ENCODE measurements at places on chromosomes 4 and X.

GRCh38 chrX:110409925-110410324, 51.3 kb downstream of the RTL9 start:
- ATAC-seq, result no peak

DNA sequence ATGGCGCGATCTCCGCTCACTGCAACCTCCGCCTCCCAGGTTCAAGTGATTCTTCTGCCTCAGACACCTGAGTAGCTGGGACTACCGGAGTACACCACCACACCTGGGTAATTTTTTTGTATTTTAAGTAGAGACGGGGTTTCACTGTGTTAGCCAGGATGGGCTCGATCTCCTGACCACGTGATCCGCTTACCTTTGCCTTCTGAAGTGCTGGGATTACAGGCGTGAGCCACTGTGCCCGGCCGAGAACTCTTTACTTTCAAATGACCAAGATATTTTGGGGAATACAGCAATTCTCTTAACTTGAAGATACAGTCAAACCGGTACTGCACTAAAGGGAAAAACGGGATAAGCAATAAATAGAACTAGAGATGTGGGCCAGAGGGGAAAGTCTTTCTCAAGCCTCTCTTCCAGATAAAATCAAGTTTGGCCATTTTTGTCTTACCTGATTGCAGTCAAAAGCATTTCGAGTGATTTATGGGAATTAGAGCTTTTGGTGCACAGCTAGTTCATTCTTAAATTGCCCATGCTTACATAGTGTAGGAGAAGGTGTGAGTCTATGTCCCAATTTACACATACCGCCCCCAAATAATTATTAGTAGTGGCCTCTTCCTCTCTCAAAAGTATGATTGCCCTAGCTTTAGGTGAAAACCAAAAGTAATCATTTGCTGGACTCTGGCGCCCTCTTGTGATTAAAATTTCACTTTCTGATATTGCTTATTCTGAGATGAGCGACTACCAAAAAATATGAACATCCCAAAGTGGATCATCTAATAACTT, 53.2 kb upstream of the ABCG2 start:
- peak; percentile 92 for ATAC-seq

- ATAC-seq, result no peak
These were observed 432.4 kb upstream of the NWD2 start for GRCh38 chr4:36812149-36812548.

DNA sequence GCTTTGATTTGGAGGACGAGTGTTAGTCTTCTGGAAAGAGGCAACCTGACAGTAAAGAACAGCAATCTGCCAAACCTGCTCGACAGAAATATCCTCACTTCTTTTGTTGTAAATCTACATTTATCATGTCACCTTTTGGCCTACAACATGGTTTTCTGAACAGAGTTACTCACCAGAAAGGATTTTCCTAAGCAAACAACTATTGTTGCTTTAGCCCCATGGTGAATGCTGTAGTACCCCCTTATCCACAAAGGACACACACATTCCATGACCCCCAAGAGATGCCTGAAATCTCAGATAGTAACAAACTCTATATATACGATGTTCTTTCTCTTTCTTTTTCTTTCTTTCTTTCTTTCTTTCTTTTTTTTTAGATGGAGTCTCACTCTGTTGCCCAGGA, 42.7 kb downstream of the TMEM150C start:
- no peak for ATAC-seq

- peak; percentile 77 for ATAC-seq
These were observed 521.1 kb downstream of the FSTL5 start for GRCh38 chr4:161642708-161643107.

- ATAC-seq, result no peak
These were observed 32.7 kb upstream of the PROM1 start for GRCh38 chr4:16116493-16116990.

DNA sequence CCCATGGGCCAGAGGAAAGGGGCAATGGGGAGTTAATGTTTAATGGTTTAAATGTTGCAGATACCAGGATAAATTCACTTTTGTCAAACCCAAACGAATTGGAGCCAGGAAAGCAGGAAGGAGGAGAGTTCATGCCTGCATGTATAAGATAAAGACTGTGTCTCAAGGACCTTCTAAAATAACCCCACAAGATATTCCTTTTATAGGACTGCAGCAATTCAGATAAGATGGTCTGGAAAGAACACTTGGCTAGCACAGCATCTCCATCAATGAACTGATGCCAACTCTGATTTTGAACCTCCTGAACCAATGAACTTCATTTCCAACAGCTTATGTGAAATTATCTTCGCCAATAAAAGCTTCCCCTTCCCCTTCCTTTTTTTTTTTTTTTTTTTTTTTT, 31.3 kb upstream of the LONRF3 start:
- ATAC-seq, result no peak

DNA sequence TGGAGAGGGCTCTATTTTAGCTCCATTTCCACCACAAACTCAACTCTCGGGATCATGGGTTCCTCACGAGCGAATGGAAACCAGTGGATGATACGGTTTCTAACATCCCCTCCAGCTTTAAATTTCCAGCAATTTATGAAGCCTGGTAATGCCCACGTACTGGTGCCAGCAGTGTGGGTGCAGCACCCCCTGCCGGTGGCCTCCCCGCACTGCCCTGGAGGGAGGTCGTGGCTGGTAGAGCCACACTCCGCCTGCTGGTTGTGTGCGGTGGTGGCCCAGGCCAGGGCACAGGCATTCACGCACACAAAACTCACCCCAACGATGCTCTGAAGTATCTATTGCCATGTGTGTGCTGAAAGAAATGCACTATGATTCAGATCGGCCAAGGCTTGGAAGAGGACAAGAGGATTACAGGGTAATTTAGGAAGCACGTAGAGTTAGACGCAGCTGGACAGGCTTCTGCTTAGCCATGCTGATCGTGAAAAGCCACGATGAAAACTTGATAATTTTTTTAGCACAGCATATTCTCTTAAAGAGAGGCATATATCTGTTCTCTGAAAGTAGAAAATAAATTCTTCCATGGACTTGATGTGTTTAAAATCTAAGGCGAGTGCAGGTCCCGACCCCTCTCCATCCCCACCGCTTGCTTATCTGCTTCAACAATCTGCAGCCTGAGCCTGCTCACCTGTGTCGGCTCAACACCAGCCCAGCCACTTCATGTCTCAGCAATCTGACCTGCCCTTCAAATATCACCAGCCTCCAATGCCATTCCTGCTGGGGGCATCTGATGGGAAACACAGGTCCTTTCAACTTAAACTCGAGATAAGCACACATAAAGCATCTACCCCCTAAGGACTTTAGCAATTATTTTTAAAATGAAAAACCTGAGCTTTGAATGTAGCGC, 59.1 kb downstream of the SCD5 start:
- ATAC-seq, result peak; percentile 96

DNA sequence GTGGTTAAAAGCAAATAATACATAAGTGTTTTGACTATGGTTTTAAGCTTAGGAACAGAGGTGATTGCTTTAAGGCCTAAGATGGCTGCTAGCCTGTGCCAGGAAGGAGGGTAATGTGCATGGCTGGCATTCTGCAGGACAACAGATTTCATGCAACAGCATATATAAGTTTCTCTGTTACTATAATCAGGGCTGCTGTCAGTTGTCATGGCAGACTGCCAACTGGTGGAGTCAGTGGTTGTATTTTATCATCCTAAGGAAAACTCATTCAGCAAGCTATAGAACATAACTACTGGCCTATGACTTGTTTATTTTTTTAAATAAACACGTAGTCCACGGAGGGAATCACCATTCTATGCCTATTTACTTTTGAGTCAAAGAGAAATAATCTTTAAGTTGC, 77.7 kb upstream of the DCAF8L1 start:
- ATAC-seq, result no peak

GRCh38 chr4:24655971-24656370, 71.6 kb upstream of the DHX15 start:
- no peak for ATAC-seq

GRCh38 chrX:11073381-11073780, 37.8 kb upstream of the HCCS start:
- no peak for ATAC-seq

- no peak for ATAC-seq
These were observed 232.5 kb upstream of the GPRIN3 start for GRCh38 chr4:89539797-89540711.

- peak; percentile 87 for ATAC-seq
These were observed at the start of gene NDST3 for GRCh38 chr4:118034053-118034785. Gene NDST3, plus strand, starts transcription at chr4:118034486. Its CDS starts 19,425 bp downstream, at chr4:118053911.

GRCh38 chr4:21962691-21963090, 14.1 kb upstream of the KCNIP4 start:
- ATAC-seq, result no peak

GRCh38 chrX:20197641-20198210, 56.1 kb upstream of the EIF1AX start:
- peak; percentile 43 for ATAC-seq

- peak; percentile 77 for ATAC-seq
These were observed 105.2 kb upstream of the NOCT start for GRCh38 chr4:138910195-138910913.

GRCh38 chrX:65586491-65586890, 51.9 kb upstream of the LAS1L start:
- ATAC-seq, result no peak

DNA sequence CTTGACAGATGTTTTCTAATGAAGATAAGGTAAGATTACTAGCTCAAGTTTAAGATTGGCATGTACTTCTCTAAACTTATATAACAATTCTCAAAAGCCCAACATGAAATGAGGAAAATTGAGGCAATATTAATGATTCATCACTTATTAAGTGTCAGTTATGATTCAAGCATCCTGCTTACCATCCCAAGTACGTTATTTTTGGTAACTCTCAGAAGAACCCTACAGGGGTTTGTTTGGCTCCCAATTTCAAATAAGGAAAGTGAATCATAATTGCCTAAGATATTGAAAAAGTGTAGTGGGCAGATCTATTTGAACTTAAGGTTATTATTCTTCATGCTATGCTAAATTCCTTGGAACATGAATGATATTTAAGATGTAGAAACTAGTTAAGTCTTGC, 387.9 kb upstream of the TENM3 start:
- no peak for ATAC-seq

- no peak for ATAC-seq
These were observed 501.1 kb downstream of the KCNIP4 start for GRCh38 chr4:21447301-21448054.

- no peak for ATAC-seq
These were observed 13.8 kb downstream of the MAGED2 start for GRCh38 chrX:54821310-54821709.

DNA sequence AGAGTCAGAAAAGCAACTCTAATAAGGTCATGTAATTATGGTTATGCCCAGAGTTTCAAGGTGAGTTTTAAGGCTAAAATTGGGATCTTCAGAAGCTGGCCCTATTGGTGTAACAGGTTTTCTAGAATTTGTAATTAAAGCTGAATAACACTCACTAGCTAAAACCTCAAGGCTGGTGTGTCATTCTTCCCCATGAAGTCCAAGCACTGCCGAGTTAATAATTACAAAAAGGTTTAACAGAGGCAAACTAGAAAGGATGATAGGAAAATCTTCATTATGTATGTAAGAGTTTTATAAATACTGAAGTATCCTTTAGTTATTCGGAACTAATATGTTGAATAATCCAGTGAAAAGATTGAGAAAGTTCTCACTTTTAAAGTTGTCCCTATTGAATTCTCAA, 34.3 kb downstream of the MXRA5 start:
- ATAC-seq, result no peak

DNA sequence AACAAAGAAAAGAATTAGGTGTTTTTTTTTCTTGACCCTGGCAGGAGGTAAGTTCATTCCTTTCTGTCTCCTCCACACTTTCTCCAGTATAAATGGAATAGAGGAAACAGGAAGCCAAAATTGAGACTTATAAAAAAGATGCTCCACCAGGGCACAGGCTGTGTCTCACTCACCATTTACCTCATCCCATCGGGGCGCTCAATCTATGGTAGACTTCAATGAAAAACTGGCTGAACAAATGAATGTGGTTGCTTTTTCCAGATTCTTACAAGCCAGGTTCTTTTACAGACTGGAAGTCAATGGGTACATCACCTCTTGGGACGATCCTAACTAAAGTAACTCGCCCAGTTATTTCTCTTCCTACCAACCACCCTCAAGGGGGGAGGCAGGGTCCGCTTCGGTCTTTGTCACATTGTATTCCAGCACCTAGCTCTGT, 685 bp downstream of the COMMD8 start:
- ATAC-seq, result peak; percentile 43

GRCh38 chr4:15558561-15558960, 88.9 kb downstream of the CC2D2A start:
- ATAC-seq, result no peak

DNA sequence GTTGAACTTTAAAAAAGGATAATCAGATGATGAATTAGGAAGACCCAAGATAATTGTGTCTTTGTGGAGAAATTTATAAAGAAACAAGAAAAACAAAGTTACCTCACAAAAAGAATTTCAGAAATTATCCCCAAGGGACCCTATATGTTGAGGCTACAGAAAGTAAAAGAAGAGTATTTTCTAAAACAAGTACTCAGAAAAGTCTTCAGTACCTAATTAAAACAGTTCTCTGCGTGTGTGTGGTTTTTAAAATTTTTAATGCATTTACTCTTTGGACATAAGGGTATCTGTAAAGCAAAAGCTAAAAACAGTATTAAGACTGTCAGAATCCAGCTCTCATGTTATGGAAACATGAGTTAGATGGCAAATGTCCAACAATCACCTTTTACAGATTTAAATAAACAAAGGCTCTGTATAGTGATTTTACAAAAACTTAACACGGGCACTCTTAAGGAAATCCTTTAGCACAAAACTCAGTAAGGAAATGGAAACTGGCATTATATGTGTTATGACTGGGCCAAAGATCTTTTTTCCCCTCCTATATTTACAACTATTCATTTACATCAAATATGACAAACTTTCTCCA, 187.5 kb downstream of the NSUN7 start:
- no peak for ATAC-seq

DNA sequence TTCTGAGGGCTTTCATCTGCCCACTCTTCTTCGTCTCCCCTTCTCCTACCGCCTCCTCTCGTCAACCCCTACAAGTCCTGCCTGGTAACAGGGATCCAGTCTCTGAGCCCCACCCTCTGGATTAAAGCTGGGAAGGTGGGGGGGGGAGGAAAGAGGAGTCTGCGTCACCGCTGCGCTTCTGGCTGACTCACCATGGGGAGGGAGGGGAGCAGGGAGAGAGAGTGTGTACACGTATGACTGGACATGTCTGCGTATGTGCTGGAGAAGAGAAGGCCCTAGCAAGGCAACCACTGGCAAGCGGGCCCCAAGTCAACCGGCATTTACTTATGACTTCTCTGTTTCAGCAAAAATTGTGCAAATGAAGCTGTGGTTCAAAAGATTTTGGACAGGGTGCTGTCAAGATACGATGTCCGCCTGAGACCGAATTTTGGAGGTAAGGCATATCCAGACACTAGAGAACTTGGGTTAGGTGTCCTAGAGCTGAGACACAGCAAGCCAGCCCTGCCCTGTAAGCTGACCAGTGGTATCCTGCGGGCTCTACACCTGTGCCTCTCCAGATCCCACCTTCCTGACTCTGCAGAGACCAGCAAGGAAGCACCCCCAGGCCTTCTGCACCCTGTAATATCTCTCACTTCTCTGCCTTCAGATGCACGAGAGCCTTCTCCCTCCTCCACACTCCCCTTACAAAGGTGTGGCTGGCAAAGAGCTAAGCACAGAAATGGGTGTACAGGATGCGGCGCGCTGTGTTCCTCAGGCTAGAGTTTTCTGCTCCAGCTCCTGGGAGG, 2.5 kb downstream of the GABRQ start:
- no peak for ATAC-seq

Data from SK-N-SH treated with all-trans-retinoic acid at 6 μM for 48 hours (cell line).